ENCODE measurements at places on chromosomes 7 and 10.

- no peak for DNase-seq
These were observed 409.3 kb downstream of the PARD3 start for GRCh38 chr10:34405611-34406462.

GRCh38 chr7:22865602-22865960, 42.9 kb upstream of the TOMM7 start:
- DNase-seq: no peak

DNA sequence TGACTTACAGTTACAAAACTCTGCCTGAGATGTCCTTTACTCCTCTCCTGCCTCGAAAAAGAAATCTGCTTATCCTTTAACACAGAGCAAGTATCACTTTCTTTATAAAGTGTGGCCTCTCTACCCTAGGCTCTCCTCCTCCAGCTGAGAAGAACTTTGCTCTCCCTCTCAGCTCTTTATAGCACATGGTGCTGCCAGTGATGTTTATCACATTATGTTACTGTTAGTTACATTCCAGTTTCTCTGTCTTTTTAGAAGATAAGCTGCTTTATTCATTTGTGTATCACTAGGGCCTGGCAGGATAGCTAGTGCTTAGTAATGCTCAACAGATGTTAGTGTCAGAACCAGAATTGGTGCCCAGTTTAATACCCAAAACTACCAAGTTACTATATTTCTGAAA, 41.1 kb upstream of the TMEM229A start:
- DNase-seq: no peak

DNA sequence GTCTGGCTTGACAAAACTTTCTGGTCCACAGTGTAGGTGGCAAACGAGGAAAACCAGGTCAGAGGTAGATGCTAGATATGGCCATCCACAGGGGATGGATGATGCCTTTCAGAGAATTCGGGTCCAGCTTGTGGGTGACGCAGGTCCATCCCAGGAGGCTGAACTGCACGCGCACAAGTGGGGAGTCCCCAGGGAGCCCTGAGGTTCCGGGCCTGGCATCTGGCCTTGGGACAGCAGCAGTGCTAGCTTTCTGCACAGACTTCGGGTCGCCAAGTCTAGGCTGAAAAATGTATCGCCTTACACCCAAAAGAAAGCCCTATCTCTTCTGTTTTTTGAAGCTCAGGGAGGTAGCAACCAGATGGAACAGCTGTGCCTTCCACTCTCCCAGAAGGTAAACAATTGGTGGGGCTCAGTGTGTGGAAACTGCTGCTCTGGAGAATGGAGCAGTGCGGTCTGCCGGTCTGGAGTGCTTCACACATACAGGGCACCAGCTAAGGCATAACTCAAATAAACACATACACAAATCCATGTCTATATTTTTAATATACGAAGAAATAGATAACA, 119.3 kb upstream of the ACBD5 start:
- no peak for DNase-seq

- DNase-seq: no peak
These were observed 14.5 kb downstream of the SEC31B start for GRCh38 chr10:100505164-100505563.

GRCh38 chr7:157830331-157830730, 493.5 kb downstream of the DNAJB6 start:
- no peak for DNase-seq

DNA sequence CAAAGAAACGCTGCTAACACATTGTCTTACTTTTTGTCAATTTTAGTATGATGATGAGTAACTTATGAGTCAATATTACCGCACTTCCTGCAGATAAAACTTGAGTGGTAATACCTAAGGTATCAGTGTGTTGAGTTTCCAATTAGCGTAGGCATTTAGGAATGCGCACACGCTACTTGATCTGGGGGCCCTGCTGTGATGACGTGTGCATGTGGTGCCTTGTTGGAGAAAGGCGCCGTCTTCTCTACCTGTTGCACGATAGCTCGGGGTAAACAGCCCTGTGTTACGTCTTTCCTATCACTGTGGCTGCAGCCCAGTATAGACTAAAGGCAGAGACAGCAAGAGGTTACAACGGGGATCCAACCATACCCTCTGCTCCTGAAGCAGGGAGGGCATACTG, 476.8 kb upstream of the ADARB2 start:
- no peak for DNase-seq

GRCh38 chr10:132404169-132404880, 7.3 kb downstream of the PWWP2B start:
- DNase-seq: no peak

DNA sequence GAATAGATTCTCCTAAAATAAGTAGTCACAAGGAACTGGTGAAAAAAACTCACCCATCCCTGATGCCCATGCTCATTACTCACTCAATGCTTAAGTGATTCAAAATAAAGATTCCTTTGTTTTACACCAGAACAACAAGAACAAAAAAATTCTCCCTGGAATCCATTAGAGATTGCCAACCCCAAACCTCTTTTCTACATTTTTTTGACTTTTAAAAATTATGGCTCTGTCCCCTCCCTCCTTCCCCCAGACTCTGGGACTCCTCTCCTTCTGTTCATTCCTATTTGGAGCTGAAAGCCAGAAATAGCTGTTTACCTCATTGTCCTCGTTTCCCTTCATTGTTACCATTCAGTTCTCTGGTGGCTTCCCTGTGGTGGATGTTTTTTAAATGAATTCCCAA, 63.2 kb upstream of the FHIP2A start:
- no peak for DNase-seq

GRCh38 chr7:123231021-123232000, 31.5 kb upstream of the SLC13A1 start:
- no peak for DNase-seq

- DNase-seq: no peak
These were observed 1.4 kb upstream of the TRA2A start for GRCh38 chr7:23533238-23533604.

DNA sequence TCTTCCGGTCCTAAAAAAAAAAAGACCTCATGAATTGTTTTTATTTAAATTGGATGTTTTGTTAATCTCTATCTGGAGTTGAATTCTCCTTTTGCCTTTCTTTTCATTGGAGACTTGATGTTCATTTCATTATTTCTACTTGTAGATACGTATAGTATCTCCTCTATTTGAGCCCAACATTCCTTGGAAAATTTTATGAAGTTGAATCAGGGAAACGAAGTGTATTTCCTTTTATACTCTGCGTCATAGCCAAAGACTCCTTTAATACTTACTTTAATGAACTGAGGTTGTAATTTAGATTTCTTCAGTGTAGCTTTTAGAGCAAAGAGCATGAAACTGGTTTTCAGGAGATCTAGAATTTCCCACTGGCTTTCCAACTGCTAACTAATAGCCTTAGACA, 132.4 kb downstream of the KIAA1217 start:
- DNase-seq: no peak

DNA sequence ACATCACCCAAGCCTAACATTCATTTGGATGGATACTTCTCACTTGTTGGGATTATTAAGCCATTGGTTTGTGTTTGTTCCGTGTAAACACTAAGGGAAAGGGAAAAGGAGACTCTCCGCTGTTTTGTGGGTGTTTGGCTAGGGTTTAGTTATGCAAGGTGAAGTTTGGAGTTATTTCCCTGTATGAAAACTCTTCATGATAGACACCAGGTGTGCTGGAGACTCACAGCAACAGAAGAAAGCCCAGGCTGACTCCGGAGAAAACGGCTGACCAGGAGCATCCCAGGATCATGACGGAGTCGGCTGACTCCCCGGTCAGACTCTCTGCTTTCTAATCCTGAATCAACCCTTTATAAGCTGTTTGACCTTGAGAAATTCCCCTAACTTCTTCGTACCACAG, 94.1 kb upstream of the KLF6 start:
- DNase-seq: no peak

GRCh38 chr7:25669281-25669781, 441.0 kb upstream of the NPVF start:
- no peak for DNase-seq

GRCh38 chr7:26489391-26489790, 197.7 kb downstream of the SNX10 start:
- no peak for DNase-seq

- peak; percentile 78 for DNase-seq
These were observed 127.8 kb upstream of the ZNF746 start for GRCh38 chr7:149625340-149625946.

DNA sequence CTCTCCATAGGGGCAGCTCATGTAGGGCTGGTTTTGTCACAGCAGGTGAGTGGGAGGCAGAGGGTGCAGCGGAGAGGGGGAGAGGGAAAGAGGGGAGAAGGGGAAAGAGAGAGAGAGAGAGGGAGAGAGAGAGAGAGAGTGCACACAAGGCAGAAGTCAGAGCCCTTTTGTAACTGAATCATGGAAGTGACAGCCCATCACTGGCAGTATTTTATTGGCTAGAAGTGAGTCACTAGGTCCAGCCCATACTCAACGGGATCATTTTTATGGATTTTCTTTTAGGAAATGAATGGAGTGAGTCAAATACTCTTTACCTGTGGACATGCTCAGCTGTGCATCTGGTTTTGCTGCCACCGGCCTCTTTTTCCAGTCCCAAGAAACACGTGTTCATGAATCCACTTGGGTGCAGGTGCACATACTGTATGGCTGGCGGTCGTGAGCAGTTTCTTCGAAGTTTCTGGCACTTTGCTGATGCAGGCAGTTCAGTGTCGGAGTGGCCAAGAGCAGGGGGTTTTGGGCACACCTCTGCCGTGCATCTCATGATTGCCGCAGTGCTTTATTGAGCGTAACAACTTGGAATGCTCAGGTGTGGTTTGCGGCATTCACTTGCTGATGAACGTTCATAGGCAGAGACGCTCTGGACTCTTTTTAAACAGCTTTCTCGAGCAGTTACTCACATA, 40.3 kb downstream of the DOCK1 start:
- DNase-seq: no peak

DNA sequence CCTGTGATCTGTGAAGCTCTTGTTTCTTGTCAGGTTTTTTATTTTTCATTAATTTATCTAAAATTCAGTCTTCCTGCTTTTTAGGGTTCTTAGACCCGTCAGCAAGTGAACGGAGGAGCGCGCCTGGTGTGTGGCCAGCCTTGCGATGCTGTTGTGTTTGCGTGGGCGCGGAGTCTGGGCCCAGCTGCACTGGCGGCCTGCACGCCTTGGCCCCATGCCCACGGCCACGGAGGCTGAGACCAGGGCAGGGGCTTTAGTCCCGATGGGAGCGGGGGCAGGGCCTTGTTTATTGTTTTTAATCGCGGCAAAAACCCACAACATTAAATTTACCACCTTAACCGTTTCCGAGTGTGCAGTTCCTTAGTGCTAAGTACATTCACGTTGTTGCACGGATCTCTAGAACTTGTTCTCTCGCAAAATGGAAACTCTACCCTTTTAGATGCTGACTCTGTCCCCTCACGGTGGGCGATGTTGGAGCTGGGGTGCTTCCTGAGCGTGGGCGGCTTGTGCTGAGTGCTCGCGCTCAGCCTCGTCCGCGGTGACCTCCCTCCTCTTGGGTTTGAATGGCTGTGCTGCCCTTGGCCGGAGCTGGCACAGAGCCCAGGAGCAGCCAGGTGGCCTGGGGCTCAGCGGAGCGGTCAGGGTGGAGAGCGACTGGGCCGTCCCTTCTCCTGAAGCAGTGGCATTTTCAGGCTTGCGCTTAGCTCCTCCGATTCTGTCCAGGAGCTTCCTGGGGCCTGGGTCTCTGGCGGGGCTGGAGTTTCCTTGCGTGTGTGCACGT, 69.1 kb downstream of the INPP5A start:
- no peak for DNase-seq

GRCh38 chr7:2105917-2106316, 126.8 kb downstream of the MAD1L1 start:
- peak; percentile 70 for DNase-seq

DNA sequence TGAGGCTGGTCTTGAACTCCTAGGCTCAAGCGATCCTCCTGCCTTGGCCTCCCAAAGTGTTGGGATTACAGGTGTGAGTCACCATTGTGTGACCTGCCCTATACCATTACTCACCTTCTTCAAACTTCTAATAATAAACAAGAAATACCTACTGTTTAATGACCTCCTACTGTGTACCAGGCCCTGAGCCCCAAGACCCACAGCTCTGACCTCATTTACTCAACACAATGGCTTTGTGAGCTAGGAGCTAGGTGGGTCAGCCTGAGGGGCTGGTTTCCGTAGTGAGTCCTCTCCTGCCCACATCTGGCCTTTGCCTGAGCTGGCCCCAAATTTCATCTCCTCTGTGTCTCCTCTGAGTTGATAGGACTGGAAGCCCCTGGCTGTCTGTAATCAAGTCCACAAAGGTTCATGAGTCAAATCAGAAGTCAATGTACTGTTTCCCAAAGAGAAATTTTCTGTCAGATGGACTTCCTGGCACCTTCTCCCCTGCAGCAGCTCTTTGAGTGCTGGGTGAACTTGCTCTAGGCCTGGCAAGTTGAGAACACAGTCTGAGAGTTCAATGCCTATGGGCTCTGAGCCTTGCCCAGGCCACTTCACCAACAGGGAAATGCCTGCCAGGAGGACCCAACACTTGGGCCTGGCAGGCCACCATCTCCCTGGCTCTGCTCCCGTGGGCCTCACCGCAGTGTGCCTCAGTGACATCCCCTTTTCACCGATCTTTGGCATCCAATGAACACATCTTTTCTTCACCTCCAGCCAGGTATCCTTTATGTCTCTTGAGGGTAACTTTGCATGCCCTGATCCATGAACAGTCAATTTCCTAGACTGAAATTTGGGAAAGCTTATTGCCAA, 24.0 kb downstream of the NEURL1 start:
- DNase-seq: no peak

DNA sequence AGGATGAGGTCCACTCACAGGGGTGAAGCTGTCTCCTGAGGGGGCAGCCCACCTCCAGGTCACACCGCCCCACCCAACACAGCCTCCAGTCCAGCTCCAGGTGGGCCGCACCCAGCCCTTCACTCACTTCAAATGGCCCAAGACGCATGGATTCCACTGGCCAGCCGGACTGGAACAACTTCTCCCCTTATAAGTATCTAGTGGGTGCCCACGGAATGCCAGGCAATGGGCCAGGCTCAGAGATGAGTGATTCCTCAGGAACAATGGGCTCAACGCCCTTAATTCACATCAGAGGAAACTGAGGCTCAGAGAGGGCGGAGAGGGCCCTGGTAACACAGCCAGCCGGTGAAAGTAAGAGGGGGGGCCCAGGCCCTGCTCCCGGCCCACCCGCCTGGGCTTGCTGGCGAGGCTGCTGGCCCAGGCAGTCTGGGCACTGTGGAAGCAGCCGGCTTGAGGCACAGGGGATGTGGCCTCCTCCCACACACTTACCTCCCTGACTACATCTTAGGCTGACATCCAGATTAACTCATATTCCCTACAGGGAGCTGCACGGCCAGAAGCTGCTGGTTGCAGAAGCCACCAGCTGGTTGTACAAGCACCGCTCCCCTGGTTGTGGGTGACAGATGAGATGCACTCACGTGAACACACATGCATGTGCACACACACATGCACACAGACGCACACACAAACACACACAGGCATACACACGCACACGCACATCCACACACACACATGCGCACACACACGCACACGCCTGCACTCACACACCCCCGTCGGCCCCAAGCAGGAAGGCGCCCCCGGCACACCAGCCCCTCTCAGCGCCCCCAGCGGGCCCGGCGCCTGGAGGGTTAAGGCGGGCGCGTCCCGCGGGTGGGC, 1.0 kb upstream of the FAM20C start:
- DNase-seq: peak; percentile 90
